Kidney (tissue), 22 donors: ENCODE measurements at places on chromosomes 4 and X.

GRCh38 chr4:118177126-118177525 lies 142.8 kb downstream of the NDST3 start:
- DNase-seq, result no peak

DNA sequence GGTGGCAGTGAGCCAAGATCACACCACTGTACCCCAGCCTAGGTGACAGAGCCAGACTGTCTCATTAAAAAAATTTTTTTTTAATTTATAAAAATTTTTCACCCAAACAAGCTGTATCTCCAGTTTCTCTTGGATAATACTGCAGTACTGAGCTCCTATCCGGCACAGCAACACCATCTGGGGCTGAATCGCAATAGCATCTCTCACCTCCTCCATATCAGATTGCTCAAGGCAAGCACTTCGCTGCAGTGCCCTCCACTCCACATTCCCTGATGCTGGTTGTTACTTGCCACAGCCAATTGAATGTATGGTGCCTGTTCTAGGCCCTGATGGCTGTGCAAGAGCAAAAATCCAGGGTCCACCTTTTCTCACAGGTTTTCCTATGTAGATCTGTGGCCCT lies 69.3 kb upstream of the FAM241A start:
- no peak for DNase-seq

DNA sequence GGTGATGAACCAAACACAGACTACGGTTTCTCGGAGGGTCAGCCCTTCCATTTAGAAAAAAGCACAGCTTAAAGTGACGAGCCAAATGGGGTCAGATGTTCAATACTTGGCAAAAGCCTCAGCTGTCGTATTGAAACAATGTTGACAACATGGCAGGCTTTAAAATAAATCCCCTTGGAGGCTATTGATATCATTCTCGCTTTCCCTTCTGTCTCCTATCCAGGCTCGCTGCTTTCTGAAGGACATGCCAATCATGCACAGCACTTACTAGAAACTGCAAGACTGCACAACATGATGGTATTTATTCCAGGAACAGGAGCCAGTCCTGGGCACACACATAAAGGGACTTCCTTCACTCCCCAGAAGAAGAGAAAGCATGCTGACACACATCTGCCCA lies 137.9 kb downstream of the SLC7A11 start:
- DNase-seq, result no peak

DNA sequence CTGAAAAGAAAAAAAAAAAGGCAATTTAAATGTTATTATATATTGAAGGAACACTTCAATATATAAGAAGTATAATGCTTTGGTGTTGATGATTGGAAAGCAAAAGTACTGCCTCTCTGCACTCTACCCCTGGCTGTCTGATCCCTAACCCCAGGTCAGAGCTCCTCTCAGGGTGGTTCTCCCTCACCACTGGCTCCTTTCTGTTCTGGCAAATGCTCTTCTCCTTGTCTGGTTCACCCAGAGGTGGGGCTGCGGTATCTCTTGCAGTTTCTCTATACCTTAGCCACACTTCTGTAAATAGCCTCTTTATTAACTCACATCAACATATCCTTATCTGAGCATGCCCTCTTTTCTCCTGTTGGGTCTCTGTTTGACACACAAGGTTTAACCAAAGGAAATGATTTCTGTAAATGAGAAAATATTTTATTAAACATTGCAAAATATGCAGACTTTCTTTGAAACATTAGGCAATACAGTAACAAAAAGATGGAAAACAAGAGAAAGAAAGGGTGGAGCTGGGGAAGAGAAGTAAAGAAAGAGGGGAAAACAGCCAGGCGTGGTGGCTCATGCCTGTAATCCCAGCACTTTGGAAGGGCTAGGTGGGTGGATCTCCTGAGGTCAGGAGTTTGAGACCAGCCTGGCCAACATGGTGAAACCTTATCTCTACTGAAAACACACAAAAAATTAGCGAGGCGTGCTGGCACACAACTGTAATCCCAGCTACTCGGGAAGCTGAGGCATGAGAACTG lies 45.7 kb downstream of the ING2 start:
- no peak for DNase-seq

GRCh38 chr4:87975466-87975865 lies at the start of gene SPP1:
Gene SPP1, plus strand, starts transcription at chr4:87975714. Its CDS starts 1,182 bp downstream, at chr4:87976896.
- DNase-seq, result peak; percentile 85

- DNase-seq, result no peak
Measured at GRCh38 chr4:7632971-7633370, 198.2 kb upstream of the PSAPL1 start.

DNA sequence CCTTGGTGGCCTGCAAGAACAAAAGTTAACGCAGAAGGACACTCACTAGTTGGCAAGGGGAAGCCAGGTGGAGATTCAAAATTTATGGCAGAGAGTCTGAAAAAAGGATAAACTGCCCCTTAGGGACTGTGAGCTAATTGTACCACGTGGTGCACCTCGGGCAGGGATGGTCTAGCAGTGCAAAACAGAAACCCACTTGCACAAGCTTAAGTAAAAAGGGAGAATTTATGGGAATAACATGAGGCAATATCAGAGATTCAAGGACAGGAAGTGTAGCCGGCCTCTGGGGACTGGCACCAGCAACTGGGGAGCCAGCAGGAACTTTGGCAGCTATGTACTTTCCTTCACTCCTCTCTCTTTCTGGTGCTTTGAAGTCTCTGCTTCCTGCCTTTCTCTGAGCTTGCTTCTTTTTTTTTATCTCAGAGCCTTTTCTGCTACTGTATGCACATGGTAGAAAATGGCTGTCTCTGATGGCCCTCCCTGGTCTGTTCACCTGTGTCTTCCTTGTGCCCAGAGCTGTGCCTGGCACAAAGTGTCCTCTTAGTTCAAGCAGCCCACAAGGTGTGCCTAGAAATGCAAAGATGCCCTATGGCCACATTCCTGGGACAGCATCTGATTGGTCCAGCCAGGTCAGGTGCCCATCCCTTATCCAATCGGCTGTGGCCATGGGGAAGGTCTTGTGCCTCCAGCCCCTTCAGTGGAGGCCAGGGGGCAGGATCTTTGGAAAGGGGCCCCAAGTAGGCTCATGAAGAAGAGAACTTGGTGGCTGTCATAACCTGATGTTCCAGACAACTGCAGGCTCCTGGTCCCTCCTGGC lies 114.8 kb upstream of the ATP6AP2 start:
- no peak for DNase-seq

DNA sequence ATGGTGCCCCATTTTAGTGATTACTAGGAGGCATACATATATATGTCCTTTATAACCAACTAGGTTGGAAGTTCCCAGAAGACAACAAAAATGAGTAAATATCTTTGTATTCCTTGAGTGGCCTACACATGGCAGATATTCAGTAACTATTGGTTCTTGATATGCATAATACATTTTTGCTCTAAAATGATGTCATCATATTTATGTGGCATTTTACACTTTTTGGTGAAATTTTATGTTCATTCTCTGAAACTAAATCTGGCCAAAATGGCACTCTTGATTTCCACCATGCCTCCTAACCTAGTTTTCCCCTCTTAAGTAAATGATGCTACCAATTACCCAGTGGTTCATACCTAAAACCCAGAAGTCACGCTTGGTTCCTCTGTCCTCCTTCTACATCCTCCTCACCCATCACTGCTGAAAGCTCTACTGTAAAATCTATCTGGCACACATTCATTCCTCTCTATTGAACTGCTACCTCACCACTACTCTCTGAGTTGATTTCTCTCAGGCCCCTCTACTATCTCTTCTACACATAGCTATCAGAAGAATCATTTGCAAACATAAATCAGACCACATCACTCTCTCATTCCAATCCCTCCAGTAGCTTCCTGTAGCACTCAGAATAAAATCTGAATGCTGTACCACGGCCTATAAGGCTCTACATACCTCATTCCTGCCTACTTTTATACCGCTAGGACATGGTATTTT lies 13.4 kb downstream of the SLC10A7 start:
- no peak for DNase-seq

DNA sequence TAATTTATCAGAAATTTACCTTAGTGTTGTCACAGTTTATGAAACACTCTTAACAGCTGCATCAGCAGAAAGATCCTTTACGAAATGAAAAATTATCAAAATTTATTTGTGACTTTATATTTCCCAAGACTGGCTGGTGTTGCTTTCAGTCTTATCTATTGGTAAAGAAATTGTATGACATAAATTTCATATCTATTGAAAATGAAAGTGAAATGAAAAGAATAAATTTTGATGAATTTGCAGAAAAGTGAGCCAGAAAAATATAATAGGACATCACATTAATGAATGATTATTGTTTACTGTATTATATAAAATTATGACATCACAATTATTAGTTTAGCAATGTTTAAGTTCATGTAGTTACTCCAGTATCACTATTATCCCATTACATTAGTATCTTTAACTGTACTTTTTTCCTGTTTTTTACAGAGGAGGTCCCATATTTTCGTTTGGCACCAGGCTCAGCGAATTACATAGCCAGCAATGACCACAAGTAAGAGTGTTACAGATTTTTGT lies 13.2 kb upstream of the TMEM165 start:
- DNase-seq, result no peak

- no peak for DNase-seq
Measured at GRCh38 chr4:127238956-127239475, 393.7 kb upstream of the INTU start.

- DNase-seq, result peak; percentile 28
Measured at GRCh38 chr4:119729835-119730670, 101.4 kb upstream of the PDE5A start.

- DNase-seq, result no peak
Measured at GRCh38 chr4:150007512-150007911, 70.7 kb upstream of the DCLK2 start.

DNA sequence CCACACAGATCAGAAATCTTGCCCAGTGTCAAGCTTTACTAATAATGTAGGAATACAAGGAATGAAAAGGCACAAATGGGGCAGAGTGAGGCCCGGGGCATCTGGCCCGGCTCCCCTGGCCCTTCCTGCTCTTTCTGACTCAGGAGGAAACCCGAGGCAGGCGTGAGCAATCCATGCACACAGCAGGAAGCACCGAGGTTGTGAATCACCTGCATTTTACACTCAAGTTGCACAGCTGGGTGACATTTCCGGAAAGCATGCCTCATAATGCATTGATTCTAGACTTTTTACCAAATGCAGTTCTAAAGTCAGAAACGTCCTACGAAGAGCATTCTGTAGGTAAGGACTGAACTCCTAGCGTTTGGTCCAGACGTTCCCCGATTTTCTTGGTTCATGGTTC lies 38.9 kb downstream of the PRIMPOL start:
- DNase-seq, result peak; percentile 14

GRCh38 chrX:105313596-105313995 lies 93.1 kb upstream of the TEX13A start:
- no peak for DNase-seq

DNA sequence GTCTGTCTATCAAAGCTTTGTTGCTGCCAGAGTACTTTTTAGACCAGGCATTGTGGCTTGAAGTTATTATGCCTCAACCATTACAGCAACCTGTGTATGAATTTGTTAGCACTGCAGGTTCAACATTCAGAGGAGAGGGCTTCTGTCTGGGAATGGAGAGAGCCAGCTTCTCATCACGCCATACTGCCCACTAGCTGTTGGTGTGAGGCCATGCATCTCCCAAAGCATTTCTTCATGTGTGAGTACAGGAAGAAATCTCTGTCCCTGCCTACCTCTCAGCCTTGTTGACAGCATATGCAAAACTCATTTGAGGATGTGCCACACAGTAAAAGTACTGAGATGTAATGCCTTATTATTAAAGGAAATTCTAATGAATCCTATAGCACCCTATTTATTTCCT lies 76.9 kb upstream of the PPARGC1A start:
- DNase-seq, result no peak

DNA sequence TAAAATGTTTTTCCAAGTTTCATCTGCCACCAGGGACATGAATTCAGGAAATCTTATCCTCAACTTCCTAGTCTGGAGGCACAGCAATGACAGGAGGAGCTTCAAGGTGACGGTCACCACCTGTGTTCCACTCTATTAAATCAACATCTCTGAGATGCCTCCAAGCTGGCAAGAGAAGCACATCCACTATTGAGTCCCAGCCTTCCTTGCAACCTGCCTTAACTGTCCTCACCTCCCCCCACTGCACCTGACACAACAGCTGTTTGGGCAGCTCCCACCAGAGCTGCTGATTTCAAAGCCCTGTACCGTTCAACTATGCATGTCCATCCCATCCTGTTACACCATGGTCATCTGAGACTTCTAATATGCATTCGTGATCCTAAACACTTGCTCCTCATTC lies 123.4 kb downstream of the COL25A1 start:
- peak; percentile 85 for DNase-seq

GRCh38 chrX:124231451-124231759 lies 101.1 kb upstream of the TEX13D start:
- DNase-seq, result no peak

- no peak for DNase-seq
Measured at GRCh38 chr4:48118081-48118480, 16.0 kb downstream of the TXK start.

DNA sequence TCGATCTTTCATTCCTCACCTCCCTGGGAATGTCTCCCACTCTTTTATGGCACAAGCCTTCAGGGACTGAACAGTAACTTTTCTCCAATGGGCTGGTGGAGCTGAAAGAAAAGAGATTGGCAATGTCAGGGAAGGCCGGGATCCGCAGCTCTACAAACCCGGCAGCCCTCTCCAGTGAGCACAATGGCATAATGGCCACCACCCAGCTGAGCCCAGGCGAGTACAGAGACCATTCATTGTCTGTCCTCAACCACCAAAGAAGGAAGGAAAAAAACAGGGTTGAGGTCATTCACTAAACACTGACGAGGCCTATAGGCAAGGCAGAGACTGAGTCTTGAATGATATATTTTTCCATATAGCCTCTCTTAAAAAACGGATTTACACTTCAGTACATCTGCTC lies 3.6 kb downstream of the GEMIN8 start:
- no peak for DNase-seq

GRCh38 chrX:23901060-23901459 lies 6.7 kb downstream of the APOO start:
- no peak for DNase-seq

DNA sequence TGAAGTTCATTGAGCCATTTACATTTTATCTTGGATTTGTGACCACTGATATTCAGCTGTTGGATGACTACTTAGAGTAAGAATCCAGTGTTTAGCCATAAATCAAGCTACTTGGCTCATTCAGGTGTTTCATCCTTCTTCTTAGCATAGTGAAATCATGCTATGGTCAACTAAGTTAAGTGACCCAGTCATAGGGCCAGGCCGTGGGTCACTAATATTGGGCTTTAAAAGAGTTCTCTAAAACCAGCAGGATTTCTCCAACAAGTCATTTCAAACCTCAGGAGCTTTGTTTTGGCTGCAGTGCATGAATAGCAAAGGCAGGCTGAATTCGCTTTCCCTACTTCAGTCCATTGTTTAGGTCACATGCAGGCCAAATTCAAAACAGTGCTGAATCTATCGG lies 181.0 kb downstream of the MAML3 start:
- DNase-seq, result no peak

- DNase-seq, result no peak
Measured at GRCh38 chr4:155819066-155819465, 47.0 kb downstream of the ASIC5 start.

DNA sequence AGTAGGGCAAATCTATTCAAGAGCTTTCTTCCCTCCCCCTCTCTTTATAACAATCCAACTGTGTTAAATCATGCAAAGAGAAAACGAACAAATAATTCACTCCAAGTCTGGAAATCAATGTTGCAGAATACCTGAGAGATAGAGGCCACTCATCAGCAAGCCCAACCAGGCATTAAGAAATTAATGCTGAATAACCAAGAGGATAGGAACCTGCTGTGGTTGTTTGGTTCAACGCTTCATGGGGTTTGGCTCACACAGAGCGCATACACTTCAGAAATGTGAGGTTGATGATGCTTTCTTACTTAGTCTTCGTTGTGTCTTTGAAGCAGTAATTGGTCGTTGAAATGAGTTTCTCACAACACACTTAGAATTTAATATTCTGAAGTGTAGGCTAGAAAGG lies 1540.0 kb upstream of the PABPC4L start:
- peak; percentile 4 for DNase-seq

GRCh38 chr4:8853249-8853648 lies 18.4 kb downstream of the HMX1 start:
- no peak for DNase-seq
